ENCODE measurements at places on chromosomes 7 and 10. TPM values are rescaled to one million over a fixed set of nuclear protein-coding genes. Genes with fewer than 3 reads are reported as not detected.

Gene PAX2
- 0.52 TPM for total RNA-seq

Gene DYDC2
- total RNA-seq: not detected

Gene NXPH1
- total RNA-seq: not detected

Gene TFR2
- total RNA-seq: 2.2 TPM

Gene GRK5
- total RNA-seq: 16.7 TPM
